NCI-H2171 treated with DMSO at 0.1 percent for 48 hours (cell line): ENCODE measurements at places on chromosomes 2 and 18.

GRCh38 chr2:34827398-34827797, 1228.3 kb upstream of the FAM98A start:
- DNase-seq = no peak

- DNase-seq = no peak
Observed at GRCh38 chr18:7590826-7591560, 23.9 kb downstream of the PTPRM start.

- peak; percentile 38 for DNase-seq
Observed at GRCh38 chr18:42798606-42799170, 316.8 kb downstream of the RIT2 start.

DNA sequence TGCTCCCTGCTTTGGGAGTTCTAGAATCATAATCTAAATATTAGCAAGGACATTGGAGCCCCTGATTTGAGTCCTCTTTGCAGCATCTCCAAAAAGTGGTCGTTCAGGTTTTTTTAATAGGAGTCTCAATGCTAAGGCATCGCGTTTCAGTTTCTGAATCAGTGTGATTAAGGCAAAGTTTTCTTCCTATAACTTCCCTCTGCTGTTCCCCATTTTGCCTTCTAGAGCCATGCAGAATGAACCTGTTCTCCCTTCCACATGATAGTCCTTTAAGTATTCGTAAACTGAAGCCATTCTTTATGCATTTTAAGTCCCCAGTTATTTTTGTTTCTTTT, 159.5 kb downstream of the PTGR3 start:
- DNase-seq = no peak

DNA sequence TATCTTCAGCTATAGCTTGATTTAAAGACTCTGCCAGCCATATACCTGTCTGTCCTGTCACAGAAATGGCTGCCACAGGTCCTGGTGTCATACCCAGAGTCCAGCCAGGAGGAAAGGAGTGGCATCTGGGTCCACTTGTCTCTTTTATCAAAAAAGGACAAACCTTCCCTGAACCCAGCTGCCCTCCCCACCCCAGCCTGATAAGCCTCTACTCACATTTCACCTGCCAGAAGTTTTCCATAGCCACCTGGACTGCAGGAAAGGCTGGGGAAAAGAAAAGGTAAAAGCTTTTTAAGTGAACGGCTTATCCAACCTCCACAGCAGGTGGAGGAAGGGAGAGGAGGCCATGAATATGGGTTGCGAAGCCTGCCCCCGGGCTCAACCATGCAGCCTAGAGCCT, 32.8 kb downstream of the TMEM163 start:
- no peak for DNase-seq

- no peak for DNase-seq
Observed at GRCh38 chr18:12336171-12336613, 28.2 kb downstream of the TUBB6 start.

- DNase-seq = no peak
Observed at GRCh38 chr2:239610457-239611221, 209.8 kb upstream of the HDAC4 start.

- peak; percentile 64 for DNase-seq
Observed at GRCh38 chr18:23228102-23229061, 93.1 kb downstream of the CABLES1 start.

DNA sequence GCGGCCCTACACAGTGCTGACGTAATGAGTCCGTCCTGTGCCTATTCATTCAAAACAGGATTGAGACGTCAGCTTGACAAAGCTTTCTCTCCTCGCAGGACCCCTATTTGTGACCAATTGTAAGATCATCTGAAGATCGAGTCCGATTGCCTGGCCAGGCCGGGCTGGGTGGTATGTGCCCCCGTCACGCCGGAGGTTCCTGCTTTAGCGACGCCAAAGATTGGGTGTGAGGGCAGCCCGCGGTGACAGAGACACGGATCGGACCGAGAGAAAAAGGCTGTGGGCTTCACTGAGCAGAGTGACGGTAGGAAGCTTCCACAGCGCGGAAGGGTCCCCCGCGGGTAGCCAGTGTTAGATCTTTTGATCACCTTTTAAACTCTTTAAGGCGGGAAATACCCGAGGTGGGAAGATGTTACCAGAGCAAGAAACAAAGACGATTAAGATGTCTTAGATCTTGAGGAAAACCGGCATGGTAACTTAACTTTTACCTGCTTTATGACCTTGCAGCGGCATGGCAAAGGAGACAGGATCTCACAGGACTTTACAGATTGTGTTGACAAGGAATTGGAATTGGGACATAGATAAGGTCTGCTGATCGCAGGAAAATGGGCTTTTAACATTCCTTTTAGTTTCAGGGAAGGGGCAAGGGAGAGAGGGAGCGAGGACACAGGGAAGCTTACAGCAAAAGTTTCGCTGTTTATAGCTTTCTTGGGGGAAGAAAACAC, 220.0 kb downstream of the METTL4 start:
- no peak for DNase-seq

DNA sequence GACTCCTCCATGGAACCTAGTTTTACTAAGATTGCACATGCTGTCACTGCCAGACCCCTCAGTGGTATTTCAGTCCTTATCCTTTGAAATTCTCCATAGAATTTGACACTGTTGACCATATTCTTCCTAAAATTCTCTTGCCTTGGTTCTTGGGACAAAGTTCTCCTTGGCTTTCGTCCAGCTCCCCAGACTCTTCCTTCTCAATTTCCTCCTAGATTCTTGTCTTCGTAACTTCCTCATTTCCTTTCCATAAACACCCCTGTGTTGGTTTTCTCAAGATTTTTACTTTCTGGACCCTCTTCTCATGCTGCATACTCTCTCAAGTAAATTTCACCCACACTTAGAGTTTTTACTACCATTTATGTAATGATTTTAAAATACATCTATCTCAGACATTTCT, 96.6 kb upstream of the TWSG1 start:
- DNase-seq = no peak

DNA sequence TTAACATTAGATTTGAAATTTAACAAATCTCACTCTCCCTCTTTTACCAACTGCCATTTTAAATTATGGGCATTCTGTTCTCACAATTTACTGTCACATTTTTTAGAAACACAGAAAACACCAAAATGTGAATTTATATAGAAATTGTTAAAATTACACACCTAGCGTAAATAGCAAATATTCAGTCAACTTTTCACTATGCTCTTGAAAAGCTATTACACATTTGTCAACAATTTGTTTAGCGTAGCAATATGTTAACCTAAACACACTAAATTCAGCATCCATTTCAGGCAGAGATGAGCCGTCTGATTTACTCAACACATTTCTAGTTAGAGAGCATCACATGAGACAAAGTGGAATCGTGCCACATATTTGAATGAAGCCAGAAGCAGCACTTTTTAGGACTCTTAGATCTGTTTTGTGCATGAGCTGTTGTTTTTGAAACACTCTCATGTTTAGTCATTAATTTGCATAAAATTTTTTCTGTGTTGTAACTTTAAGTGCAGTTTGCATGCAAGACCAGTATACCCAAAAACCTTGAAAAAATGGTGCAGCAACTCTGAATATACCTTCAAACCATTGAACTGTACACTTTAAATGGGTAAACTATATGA, 8.2 kb downstream of the TTC32 start:
- DNase-seq = no peak

DNA sequence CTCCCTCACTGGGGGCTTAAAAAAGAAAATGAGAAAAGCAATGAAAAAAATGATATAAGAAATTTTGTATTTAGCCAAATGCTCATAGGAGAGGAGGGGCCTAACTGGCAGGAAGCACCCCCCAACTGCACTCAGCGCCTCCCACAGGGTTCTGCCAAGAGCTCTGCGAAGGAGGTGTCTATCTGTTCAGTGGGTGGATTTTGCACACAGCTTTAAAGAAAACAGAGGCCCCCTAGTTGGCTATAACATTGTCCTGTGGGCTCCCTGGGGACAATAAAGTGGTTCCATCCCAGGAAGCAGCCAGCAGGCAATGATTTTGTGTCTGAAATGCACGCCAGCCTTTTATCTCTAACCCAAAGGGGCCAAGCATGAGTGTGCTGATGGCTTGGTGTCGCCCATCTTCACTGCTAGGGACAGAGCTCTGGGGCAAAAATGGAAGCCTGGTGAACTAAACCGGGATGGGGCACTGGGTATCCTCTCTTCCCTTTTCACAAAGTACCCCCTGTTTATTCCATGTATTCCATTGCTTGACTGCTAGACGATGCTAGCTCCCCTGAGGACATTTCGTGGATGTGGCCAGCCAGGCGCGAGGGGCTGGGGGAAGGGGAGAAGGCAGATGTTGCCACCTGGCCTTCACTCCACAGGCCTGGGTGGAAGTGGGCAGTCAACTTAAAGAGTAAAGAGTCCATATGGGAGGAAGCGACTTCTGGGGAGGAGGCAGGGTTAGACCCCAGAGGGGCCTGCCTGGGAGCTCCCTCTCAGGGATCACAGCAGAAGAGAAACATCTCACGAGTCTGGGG, 205.7 kb downstream of the CYP26B1 start:
- DNase-seq = peak; percentile 10

DNA sequence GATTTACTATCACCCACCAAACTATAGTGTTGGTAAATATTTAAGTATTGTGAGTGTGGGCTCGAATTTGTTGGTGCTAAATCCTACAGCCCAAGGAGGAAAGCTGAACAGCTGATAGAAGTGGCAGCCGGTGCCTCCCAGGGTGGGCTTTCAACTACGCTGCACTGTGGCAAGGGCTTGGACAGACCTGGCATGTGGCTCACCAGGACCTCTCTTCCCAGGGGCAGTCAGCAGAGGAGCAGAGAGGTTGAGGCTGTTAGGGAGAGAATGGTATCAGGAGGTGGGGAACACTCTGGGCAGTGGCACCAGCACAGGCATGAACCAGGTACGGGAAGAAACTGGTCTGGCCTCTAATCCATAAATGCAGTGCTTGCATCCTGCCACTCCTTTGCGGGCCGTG, 44.6 kb downstream of the TFCP2L1 start:
- DNase-seq = no peak

DNA sequence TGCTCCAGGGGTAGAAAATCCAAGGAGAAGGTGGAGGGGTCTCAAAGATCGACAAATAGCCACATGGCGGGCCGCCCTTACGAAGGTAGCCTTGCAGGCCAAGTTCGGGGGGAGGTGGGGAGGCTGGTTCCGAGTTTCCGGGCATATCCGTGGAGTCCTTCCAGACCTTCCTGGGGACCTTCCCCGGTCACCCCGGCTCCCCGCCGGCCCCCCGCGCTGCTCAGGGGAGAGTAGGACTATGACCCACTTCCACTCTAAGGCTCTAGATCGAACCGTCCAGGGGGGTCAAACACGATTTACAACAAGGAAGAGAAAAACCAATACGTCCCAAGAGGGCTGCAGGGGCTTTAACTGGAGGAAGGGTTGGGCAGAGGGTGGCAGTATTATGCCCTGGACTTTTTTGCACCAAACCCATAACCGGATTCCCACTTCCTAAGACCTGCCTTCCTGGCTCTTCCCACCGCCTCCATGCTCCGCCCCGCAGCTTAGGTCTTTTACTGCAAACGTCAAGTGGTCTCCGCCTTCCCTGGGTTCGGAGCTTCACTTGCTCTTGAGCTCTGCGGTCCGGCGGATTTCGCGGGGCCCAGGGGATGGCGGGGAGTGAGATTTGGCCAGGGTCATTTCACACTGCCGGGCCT, 779 bp upstream of the LYPD6 start:
- peak; percentile 68 for DNase-seq

- DNase-seq = peak; percentile 39
Observed at GRCh38 chr2:71675296-71675695, 221.9 kb downstream of the DYSF start.

DNA sequence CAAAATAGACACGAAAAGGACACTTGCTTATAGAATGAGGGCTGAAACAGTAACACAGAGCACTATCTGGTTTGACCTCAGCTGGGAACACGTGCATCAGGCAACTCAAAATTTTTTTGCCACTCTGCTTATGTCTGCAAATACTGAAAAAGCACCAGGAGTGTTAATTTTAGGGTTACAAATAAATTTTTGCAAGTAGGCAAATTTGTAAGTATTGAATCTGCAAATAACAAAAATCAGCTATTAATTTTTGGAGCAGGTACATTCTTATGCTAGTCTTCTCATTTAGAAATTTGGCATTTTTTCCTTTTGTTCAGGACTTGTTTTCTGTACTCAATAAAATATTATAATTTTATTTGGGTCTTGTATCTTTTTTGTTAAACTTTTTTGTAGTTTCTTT, 29.7 kb downstream of the DYTN start:
- no peak for DNase-seq

GRCh38 chr2:74374509-74375205, 5.5 kb downstream of the DCTN1 start:
- DNase-seq = peak; percentile 94

DNA sequence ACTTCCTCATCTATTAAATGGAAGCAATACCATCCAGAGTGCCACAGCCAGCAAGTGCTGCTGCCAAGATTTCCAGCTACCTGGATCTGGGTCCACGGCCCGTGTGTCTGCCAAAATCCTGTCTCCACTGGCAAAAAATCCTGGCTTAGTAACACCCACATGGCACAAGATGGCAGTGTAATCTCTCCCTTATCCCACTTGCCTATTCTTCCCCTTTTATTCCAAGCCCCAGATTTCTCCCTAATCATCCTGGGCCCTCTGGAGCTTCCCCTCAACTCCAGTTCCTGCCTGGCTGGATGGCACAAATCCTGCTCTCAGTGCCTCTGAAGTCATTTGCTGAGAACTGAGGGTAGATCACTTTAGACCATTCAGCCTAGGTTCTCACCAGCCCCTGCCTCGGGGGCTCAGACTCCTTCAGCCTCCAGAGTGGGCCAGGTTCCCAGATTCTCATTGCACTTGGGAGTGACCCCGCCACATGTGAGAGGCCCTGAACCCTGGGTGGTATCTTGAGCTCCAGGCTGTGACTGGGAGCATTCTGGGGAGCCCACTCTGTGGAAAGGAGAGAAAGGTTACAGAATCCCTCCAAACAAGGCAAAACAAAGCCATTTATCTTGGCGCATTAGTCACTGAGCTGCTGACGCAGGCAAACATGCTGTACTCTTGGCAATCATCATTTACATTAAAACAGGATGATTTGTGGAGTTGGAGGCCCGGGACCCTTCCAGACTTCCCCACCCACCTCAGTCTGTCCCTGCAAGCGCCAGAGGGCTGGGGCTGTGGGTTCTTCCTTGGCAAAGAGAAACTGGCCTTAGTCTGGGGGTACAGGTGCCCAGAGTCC, 325.8 kb downstream of the DYSF start:
- peak; percentile 27 for DNase-seq

- DNase-seq = no peak
Observed at GRCh38 chr2:795531-796041, 118.4 kb upstream of the TMEM18 start.

GRCh38 chr2:78811955-78812610, 213.4 kb upstream of the REG3G start:
- DNase-seq = no peak

- DNase-seq = peak; percentile 51
Observed at GRCh38 chr2:47002480-47003381, 87.1 kb upstream of the MCFD2 start.
